Gastrocnemius medialis (tissue), 4 donors: ENCODE measurements at places on chromosomes 1 and 21.

DNA sequence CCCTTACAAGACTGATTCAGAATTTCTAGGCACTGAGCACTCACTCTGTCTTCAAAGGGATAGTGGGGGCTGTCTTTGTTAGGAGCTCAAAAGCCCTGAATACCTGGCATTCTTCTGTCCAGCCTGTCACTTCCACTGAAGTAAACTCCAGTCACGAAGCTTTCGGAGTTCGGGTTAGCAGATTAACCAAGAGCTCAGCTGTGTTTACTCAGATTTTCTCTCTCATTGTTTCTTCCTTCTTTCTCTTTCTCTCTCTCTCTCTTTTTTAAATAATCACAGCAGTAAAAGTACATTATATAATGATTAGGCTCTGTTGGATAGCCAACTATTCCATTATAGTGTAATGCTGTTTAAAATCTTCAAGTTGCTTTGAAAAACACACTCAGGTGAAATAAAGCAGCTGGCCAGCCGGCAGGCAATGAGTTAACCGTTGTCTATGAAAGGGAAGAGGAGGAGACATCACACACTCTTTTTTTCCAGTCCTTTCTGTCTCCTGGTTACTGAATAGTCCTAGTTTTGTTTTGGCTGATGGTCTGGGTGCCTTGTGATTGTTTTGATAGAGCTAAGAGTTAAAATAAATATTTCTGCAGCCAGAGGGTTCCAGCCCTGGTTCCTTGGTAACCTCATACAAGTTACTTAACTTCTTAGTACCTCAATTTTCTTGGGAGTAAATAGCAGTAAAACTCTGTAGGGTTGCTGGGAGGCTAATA lies 89.8 kb downstream of the ADSS2 start:
- no peak for DNase-seq

DNA sequence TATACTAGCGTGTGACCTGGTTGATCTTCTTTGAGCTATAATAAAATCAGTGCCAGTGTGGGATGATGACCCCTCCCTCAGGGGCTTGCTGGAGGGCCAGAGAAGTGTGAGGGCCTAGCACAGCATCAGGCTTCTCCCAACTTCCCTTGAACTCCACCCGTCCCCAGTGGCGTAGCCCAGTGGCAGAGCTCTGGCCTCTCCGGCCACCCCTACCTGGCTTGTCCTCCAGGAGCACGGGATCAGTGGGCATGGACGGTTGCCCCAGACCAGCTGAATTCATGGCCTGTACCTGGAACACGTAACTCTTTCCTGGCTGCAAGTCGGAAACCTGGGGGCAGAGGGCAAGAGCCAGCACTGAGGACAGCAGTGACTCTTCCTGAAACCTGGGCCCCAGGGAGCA lies 36.0 kb downstream of the MYOM3 start:
- DNase-seq = no peak

DNA sequence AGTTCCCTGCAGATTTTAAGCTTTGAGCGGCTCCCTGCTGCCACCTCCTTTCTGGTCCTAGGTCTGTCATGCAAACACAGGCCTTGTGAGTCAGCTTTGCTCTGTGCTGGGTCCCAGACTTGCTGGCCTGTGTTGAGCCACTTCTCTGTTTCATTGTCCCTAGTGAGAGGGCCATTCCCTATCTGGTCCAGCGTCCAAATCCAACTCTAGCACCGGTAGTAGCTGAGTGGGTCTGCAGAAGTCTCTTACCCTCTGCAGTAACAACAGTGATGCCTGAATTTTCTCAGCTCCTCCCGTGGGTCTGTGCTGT lies 5.8 kb downstream of the TTC22 start:
- no peak for DNase-seq

DNA sequence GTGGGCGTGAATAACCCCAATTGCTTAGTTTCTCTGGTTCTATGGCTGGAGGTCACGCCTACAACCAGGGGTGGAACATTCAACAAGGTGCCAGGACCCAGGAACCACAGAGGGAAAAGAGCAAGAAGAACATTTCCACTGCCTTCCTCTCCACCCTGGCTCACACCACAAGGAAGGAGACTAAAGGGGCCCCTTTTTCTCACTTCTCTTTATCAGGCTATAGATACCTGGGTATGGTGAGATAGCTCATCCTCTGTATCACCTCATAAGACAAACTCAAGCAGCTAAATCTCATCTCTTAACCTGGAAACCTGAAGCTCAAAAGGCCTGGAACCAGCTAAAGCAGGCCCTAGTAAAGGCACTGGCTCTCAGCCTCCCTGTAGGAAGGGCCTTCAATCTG lies 438.8 kb upstream of the OLFM3 start:
- no peak for DNase-seq

DNA sequence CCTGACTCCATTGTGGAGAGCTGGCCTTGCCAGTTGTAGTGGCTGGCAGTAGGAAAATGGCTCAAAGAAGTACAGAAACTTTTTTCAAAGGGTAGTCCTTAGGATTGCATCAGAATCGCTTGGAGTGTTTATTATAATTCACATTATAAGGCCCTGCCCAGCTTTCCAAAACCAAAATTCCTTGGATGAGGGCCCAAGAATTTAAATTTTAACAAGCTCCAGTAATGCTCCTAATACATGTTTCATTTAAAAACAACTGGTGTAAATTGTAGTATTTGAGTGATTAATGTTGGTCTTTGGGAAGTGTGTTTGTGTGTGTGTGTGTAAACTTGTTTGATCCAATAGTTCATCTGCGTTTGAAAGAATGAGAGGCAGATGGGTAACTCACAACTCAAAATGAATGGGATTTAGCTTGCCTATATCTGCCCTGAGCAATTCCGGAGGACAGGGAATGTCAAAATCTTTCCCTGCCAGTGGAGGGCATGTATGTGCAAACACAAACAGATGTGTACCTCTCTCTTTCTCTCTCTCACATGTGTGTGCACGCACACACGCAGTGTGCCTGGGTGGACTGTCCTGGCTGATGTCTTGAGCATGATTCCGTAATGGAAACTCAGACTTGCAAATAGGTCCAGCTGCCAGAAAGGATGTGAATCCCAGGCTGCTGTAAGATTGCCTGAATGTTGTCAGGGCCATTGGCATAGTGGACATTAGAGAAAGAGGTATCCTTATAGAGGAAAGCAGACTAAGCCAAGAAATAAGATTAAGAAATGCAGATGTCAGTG lies 293.1 kb downstream of the LMX1A start:
- DNase-seq = no peak

DNA sequence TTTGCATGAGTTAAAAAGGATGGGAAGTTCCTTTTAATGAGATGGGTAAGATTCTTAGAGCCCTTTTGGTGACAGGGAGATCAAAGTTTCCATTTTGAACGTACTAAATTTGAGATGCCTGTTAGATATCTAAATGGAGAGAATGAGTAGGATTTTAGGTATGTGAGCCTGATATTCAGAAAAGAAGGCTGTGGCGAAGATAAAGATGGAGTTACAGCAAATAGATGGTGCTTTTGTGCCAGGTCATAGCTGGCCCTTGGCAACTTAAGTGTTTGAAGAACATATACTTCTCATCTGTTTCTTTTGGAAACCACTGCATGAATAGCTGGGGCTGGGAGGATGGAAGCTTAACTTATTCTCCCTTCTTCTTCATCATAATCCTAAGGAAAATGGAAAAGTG lies 282.5 kb downstream of the PTBP2 start:
- DNase-seq = no peak

- DNase-seq = no peak
Observed at GRCh38 chr1:67804710-67805109, 28.6 kb downstream of the GNG12 start.

- DNase-seq = no peak
Observed at GRCh38 chr1:192703283-192704206, 67.6 kb downstream of the RGS13 start.

- no peak for DNase-seq
Observed at GRCh38 chr1:199109160-199109559, 470.3 kb downstream of the PTPRC start.

- DNase-seq = no peak
Observed at GRCh38 chr1:160431571-160431970, 31.2 kb downstream of the VANGL2 start.

- DNase-seq = no peak
Observed at GRCh38 chr1:209353053-209353452, 230.5 kb upstream of the CAMK1G start.

- DNase-seq = no peak
Observed at GRCh38 chr1:234148350-234148749, 224.9 kb upstream of the COA6 start.

- DNase-seq = no peak
Observed at GRCh38 chr1:175384546-175384945, 192.0 kb upstream of the KIAA0040 start.

GRCh38 chr1:116474921-116475849 lies 95.6 kb downstream of the CD58 start:
- peak; percentile 91 for DNase-seq

DNA sequence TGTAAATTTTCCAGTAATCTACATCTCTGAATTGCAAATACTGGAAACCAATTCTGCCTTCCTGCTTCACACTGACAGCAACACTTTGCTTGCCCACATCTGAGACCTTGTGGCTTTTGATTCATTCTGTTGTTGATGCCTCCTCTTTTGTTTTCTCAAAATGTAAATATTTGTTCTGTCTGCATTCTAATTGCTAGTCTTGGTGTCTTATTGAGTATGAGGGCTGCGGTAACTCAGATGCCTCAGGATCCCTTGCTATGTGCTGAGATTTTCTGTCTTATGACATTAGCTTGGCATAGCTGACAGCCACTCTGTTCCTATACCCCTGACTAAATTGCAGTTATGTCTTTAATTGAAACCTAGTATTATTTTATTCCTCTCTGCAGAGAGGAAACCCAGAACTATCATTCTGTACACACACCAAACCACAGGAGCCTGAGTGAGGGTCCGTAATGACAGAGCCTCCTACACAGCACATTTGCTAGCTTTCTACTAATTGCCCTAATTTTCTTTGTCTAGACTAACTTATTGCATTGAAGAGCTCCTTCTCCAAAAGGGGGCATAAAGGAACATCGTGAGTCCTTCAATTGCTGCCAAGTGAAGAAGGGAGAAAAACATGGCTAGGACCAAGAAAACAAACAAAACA lies 72.1 kb downstream of the GREM2 start:
- no peak for DNase-seq

DNA sequence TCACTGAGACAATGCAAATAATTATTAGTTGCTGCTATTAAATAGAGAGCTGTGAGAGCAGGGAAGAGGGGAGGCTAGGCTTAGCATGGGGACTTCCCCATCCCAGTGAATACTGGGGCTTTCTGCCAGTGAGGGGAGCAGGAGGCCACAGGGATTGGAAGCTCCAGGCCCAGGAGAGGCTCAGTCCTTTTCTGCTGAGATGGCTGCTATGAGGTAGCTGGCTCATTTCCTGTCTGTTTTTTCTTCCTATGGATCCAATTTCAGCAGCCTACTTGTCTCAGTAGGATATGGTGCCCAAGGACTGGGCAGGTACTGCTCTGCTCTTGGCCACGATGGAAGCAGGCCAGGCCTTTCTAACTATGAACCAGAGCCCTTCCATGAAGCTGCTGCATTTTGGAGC lies 10.0 kb downstream of the STMN1 start:
- DNase-seq = no peak

- no peak for DNase-seq
Observed at GRCh38 chr1:116316373-116316772, 56.7 kb upstream of the ATP1A1 start.

GRCh38 chr1:235017191-235017590 lies 111.4 kb downstream of the TOMM20 start:
- no peak for DNase-seq

DNA sequence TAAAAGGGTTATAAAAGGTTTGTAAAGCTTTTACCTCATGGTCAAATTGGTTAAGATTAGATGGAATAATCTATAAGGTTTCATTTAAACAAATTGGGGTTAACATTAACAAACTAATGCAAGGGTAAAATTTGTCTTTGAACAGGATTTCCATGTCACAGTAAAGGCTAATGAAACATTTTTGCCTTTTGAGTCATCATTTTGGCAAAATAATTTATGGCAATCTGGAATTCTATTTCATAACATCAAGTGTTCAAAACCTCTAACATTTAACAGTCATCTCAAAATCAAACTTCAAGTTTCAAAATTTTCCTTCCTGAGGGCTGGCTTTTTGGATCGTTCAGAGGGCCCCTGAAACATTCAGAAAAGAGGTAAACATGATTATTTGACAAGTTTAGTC lies 6.6 kb upstream of the CD46 start:
- no peak for DNase-seq

- DNase-seq = no peak
Observed at GRCh38 chr1:31397360-31398095, 15.5 kb upstream of the SERINC2 start.

DNA sequence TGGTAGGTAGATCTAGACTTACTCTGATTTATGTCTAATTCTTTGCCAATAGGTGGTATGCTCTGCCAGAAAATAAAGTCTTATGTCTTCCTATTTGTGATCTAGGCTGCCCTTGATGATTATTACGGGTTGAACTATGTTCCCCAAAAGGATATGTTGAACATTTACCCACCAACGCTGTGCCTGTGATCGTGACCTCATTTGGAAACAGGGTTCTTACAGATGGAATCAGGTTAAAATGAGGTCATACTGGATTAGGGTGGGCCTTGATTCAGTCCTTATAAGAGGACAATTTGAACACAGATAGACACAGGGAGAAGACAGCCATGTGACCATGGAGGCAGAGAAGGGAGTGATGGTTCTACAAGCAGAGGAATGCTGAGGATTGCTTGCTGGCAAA lies 95.1 kb upstream of the BCAR3 start:
- DNase-seq = no peak

- no peak for DNase-seq
Observed at GRCh38 chr1:4805987-4806386, 151.6 kb downstream of the AJAP1 start.

- DNase-seq = no peak
Observed at GRCh38 chr1:56070601-56071000, 508.8 kb downstream of the PLPP3 start.

- peak; percentile 12 for DNase-seq
Observed at GRCh38 chr1:17065666-17066065, 11.8 kb upstream of the SDHB start.

GRCh38 chr1:60227601-60228000 lies 154.0 kb upstream of the C1orf87 start:
- DNase-seq = no peak

- DNase-seq = no peak
Observed at GRCh38 chr1:3865606-3866160, 8.4 kb downstream of the DFFB start.

DNA sequence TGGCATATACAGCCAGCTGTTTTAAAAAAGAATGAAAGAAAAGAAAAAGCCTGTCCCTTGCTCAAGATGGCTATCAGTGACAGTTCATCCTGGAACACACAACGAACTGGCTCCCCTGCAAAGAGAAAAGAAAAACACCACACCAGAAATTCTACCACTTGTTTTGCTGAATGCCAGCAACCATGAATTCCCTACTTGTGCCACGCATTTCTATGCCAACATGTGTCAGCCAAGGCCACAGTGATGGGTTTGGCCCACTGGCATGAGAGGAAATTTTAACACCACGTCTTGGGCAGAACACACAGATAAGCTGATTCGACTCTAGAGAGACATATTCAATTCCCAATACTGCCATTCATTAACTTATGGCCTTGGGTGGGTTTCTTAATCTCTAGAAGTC lies 64.0 kb downstream of the CAPZB start:
- DNase-seq = no peak

GRCh38 chr1:238776126-238776525 lies 610.2 kb upstream of the CHRM3 start:
- DNase-seq = no peak

GRCh38 chr1:89087241-89087640 lies 22.2 kb upstream of the GBP1 start:
- no peak for DNase-seq
